ENCODE measurements at places on chromosomes 5 and 9. TPM values are rescaled to one million over a fixed set of nuclear protein-coding genes. Genes with fewer than 3 reads are reported as not detected.
A peak's percentile ranks its signal among the peaks of the same experiment; 100 is the strongest.

PRLR gene
- total RNA-seq, result not detected

- peaks cover 9% of the 10 kb centered on the region for H3K27me3 ChIP-seq
- H3K36me3 ChIP-seq, result no peaks in the 10 kb centered on the region
- H3K27ac ChIP-seq, result no peak overlapping the region
- DNase-seq, result no peak
- no peak overlapping the region for H3K4me3 ChIP-seq
These were observed 23.7 kb upstream of the PDE8B start for GRCh38 chr5:77186652-77187370.

DNA sequence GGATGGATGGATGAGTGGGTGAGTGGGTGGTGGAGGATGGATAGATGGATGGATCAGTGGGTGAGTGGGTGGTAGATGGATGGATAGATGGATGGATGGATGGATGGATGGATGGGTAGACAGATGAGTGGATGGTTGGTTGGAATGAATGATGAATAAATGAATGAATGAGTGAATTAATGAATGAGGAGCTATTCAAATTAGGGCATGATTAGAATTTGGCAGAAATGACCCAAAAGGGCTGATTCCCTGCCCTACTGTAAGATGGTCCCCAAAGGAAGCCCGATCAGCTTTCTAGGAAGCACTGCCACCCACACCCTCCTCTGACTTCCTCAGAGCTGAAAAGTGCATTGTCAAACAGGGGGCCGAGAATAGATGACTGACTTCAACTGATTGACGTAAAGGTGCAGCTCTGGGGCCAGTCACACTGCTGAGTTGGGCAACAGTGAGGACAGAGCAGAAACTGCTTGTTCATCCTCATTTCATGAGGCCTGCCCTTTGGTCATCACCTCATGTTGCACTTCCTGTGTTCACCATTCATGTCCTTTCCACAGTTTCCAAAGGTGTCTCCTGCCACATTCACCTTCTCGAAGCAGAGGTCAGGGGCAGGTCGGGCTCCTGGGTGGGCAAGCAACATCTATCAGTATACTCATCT is 34.3 kb downstream of the NIPAL4 start:
- H3K4me3 ChIP-seq, result no peak overlapping the region
- no peak overlapping the region for H3K27ac ChIP-seq
- peaks cover 5% of the 10 kb centered on the region for H3K36me3 ChIP-seq
- DNase-seq, result no peak

UBAC1 gene
- 27.6 TPM for total RNA-seq

PCDHGA3 gene
- total RNA-seq, result not detected

CD72 gene
- total RNA-seq, result 4.1 TPM

- no peaks in the 10 kb centered on the region for H3K27me3 ChIP-seq
- H3K27ac ChIP-seq, result no peak overlapping the region
- no peaks in the 10 kb centered on the region for H3K4me1 ChIP-seq
- H3K4me3 ChIP-seq, result no peak overlapping the region
- DNase-seq, result no peak
- H3K36me3 ChIP-seq, result no peaks in the 10 kb centered on the region
These were observed 254.8 kb upstream of the PDE4D start for GRCh38 chr5:60148366-60148765.

DNA sequence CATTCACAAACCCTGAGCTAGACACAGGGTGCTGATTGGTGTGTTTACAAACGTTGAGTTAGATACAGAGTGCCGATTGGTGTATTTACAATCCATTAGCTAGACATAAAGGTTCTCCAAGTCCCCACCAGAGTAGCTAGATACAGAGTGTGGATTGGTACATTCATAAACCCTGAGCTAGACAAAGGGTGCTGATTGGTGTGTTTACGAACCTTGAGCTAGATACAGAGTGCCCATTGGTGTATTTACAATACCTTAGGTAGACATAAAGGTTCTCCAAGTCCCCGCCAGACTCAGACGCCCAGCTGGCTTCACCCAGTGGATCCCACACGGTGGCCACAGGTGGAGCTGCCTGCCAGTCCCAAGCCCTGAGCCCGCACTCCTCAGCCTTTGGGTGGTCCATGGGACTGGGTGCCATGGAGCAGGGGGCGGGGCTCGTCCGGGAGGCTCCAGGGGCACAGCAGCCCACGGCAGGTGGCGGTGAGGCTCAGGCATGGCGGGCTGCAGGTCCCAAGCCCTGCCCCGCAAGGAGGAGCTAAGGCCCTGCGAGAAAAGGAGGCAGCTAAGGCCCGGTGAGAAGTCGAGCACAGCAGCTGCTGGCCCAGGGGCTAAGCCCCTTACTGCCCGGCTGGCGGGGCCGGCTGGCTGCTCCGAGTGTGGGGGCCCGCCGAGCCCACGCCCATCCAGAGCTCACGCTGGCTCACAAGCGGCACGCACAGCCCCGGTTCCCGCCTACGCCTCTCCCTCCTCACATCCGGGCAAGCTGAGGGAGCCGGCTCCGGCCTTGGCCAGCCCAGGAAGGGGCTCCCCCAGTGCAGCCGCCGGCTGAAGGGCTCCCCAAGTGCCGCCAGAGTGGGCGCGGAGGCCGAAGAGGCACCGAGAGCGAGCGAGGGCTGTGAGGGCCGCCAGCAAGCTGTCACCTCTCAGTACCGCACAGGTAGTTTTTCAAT is 1039.2 kb upstream of the CDH9 start:
- DNase-seq, result no peak
- no peak overlapping the region for H3K4me3 ChIP-seq
- H3K4me1 ChIP-seq, result no peaks in the 10 kb centered on the region
- no peak overlapping the region for H3K27ac ChIP-seq

NRG2 gene
- total RNA-seq, result not detected

- H3K4me3 ChIP-seq, result no peak overlapping the region
- DNase-seq, result no peak
- H3K27ac ChIP-seq, result no peak overlapping the region
- no peaks in the 10 kb centered on the region for H3K36me3 ChIP-seq
- H3K27me3 ChIP-seq, result no peaks in the 10 kb centered on the region
These were observed 10.4 kb downstream of the C9 start for GRCh38 chr5:39353717-39354399.

TRIM14 gene
- total RNA-seq, result 20.2 TPM

DNA sequence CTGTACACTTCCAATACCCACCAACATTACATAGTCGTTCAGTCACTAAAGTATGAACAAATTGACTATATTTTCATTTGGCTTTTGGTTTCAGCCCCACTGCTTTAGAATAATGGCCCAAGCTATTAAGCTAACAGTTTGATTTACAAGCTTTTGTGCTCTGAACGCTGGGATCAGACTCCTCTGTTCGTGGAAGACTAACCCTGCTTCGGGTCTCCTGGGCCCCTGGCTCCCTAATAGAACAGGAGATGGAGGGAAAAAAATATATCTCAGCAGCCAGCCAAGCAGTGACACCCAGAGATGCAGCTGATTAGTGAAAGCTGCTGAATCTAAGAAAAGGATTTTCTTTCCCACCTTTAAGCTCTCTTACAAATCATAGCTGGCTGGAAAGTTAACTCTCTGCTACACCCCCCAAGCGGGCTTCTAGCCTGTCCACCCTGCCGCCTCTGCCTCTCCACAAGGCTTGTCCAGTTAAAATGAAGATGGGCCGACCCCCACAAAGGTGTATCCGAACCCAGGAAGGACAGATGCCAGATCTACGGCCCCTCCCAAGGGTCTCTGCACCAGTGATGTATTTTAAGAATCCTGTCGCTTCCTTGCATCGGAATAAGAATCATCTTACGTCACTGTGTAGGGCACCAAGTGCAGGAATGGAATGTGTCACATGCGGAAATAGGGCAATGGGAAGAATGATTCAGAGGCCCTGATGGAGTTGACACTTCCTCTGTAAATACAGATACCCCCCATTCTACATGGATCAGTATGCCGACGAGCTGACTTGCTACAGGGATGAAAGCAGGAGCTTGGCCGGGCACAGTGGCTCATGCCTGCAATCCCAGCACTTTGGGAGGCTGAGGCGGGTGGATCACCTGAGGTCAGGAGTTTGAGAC is 33.4 kb upstream of the BARHL1 start:
- 0 out of 2 replicates have a peak, but pooled peaks cover 5% of the 10 kb centered on the region for H3K4me1 ChIP-seq
- H3K27ac ChIP-seq, result no peak overlapping the region
- peaks cover 91% of the 10 kb centered on the region for H3K27me3 ChIP-seq
- no peaks in the 10 kb centered on the region for H3K36me3 ChIP-seq
- no peak for DNase-seq
- no peak overlapping the region for H3K4me3 ChIP-seq

DNA sequence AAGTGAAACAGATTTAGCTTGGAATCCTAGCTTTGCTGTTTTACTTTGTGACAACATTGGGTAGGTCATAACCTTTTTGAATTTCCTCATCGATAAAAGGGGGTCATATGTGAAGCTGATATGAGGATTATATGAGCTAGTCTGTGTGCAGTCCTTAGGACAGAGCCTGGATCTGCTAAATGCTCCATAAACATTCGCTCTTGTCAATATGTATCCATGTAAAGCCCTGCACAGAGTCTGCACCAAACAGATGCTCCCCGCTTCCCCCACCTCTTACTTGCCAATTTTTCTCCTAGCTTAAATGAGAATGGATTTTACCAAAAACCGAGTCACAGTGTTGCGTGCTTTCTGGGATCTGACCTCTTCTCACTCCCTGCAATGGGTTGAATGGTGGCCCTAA is 5.4 kb downstream of the ANKRD55 start:
- no peak overlapping the region for H3K27ac ChIP-seq
- no peaks in the 10 kb centered on the region for H3K36me3 ChIP-seq
- no peak for DNase-seq
- no peaks in the 10 kb centered on the region for H3K4me1 ChIP-seq
- H3K27me3 ChIP-seq, result no peaks in the 10 kb centered on the region

- H3K4me1 ChIP-seq, result no peaks in the 10 kb centered on the region
- H3K36me3 ChIP-seq, result no peaks in the 10 kb centered on the region
- H3K4me3 ChIP-seq, result no peak overlapping the region
- H3K27ac ChIP-seq, result no peak overlapping the region
These were observed 46.2 kb upstream of the FBXW11 start for GRCh38 chr5:172052450-172053236.

DNA sequence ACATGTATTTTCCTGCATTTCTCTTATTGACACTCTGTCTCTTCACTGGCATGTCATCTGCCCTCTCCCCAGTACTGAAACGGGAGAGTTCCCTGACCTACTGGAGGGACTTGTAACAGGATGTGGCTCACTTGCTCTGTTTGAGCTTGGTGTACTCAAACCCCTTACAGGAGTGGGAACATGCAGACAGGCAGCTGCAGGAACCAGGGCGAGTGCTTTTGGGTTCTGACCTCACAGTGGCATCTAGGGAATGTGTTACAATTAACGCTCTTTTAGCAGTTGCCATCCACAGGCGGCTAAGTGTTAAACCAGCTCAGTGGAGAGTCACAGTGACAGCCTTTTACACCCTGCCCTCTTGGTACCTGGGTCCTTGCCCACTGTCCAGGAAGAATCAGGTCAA is 300.3 kb upstream of the GRAMD2B start:
- H3K4me3 ChIP-seq, result no peak overlapping the region
- no peaks in the 10 kb centered on the region for H3K36me3 ChIP-seq
- no peaks in the 10 kb centered on the region for H3K27me3 ChIP-seq

DNA sequence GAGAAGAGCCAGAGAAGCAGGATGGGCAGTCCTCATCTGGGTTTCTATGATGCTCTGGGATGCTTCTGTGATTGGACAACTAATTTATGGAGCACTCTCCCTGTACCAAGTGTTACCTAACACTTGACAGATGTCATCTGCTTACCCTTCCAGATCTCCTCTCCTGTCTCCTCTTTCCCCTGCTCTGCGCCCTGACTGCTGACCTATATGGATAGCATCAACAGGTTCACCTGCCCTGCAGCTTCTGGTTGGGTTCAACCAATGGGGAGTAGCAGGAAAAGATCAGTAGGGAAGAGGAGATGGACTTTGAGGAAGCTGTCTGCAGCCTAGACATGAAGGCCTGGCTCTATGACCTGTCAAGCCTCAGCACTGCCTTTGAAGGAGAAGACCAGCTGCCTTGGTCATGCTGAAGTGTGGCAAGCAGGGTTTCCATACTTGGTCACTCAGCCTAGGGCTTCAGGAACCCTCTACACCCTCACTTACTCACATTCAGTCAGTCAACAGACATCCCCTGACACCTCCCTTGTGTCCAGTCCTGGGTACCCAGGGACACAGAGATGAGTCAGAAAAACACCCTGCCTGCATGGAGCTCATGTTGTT is 11.3 kb upstream of the P4HA2 start:
- no peaks in the 10 kb centered on the region for H3K36me3 ChIP-seq
- H3K4me1 ChIP-seq, result peaks cover 10% of the 10 kb centered on the region
- no peak overlapping the region for H3K4me3 ChIP-seq
- DNase-seq, result no peak
- no peak overlapping the region for H3K27ac ChIP-seq

KCNT1 gene
- not detected for total RNA-seq

- H3K27ac ChIP-seq, result no peak overlapping the region
- no peaks in the 10 kb centered on the region for H3K36me3 ChIP-seq
- no peak for DNase-seq
- peaks cover 96% of the 10 kb centered on the region for H3K27me3 ChIP-seq
These were observed 108.0 kb upstream of the PHYKPL start for GRCh38 chr5:178340637-178341036.

GRCh38 chr5:141617128-141617527 is 1.7 kb downstream of the DIAPH1 start:
- H3K36me3 ChIP-seq, result peaks cover 14% of the 10 kb centered on the region
- H3K27ac ChIP-seq, result peak overlapping the region; percentile 77
- H3K4me3 ChIP-seq, result peak overlapping the region; percentile 85
- no peak for DNase-seq
- H3K4me1 ChIP-seq, result peaks cover 18% of the 10 kb centered on the region

- no peak overlapping the region for H3K4me3 ChIP-seq
- H3K27ac ChIP-seq, result no peak overlapping the region
- H3K4me1 ChIP-seq, result no peaks in the 10 kb centered on the region
- no peaks in the 10 kb centered on the region for H3K36me3 ChIP-seq
These were observed 184.7 kb upstream of the PPP1R26 start for GRCh38 chr9:135294836-135295235.

DNA sequence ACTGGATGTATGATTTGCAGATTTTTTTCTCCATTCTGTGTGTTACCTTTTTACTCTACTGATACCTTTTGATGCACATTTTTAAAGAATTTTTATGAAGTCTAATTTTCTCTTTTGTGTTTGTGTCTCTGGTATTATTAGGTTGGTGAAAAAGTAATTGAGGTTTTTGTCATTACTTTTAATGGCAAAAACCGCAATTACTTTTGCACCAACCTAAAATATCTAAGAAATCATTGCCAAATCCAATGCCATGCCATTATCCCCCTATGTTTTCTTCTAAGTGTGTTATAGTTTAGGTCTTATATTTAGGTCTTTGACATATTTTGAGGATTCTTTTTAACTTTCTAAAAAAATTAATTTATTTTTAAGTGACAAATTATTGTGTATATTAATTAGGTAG is 43.4 kb upstream of the STARD4 start:
- no peak for DNase-seq
- no peaks in the 10 kb centered on the region for H3K27me3 ChIP-seq

UNC5A gene
- total RNA-seq, result 3.6 TPM

DNA sequence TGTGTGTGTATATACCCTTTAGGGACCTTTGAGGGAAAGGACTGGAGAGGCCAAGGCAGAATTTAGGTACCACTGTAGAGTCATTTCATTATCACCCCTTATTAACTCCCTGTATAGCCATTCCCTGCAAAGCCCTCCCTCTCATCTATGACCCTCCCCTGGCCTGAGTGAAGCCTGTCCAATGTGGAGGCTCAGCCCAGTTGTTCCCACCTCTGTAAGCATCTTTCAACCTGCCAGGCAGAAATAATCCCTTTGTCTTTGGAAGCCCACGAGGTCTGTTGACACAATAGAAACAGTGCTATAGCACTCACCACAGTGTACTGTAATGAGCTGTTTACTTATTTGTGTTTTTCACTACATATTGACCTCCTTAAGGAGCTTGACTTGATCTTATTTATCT is 88.5 kb upstream of the SEMA6A start:
- no peaks in the 10 kb centered on the region for H3K4me1 ChIP-seq
- no peak overlapping the region for H3K27ac ChIP-seq
- H3K4me3 ChIP-seq, result no peak overlapping the region
- H3K36me3 ChIP-seq, result no peaks in the 10 kb centered on the region

GRCh38 chr5:80959138-80959537 is 1.0 kb upstream of the RASGRF2 start:
- H3K4me3 ChIP-seq, result no peak overlapping the region
- H3K4me1 ChIP-seq, result peaks cover 16% of the 10 kb centered on the region
- H3K27ac ChIP-seq, result no peak overlapping the region

Measured in PC-9 (cell line).